ENCODE measurements at places on chromosomes 12 and 14.
A peak's percentile ranks its signal among the peaks of the same experiment; 100 is the strongest.

DNA sequence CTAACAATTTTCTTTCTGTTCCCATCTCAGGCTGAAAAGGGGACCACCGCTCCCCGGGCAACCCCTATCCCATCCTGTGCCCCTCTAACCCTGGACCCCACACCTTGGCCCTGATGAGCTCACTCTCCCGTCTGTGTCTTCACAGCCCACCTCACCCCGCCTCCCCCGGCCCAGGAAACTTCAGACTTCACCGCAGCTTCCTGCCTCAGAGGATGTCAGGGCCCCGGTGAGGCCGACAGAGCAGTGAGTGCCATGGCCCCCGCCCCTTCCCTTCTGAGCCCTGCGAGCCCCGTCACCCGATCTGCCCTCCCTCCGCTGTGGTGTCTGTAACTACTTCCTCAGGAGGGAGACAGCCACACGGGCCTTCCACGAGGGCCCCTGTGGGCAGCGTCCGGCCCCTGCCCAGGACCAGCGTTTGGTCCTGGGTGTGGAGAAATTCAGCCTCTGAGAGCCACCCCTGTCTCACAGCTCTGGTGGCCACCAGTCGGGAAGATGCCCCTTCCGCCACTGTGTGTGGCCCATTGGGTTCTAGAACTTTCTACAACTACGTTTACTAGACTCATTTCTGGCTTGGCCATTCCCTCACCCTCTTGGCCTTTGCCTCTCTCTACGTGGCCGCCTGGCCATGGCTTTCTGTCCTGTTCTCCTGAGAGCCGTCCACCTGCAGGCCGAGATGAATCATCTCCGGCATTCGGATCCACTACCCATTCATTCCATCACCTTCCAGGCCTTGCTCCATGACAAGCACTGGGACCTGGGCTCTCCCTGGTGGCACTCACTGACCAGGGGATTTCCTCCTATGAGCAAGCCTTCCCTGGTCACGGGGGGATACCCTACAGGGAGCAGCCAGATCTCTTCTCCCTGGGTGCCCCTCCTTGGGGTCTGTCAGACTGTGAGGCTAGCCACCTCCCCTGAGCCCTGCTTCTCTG, 3.4 kb downstream of the RHOF start:
- DNase-seq = peak; percentile 94

DNA sequence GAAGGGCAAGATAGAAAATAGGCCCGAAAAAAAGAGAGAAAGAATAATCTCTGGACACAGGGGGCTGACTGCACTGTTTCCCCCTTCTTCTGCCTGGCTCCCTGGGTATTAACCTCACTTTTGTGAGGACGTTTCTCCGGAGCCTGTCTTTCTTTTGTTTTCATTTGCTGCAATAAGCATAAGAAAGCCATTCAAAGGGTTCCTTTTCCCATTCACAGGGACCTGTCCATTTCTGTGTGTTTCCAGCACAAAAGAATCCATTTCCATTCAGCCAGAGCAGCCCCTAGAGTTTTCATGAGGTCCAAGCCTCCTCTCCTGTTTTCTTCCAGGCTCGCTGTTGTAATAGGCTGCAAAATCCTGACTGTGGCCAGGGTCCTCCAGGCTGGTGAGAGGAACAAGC, 16.8 kb downstream of the PLXNC1 start:
- DNase-seq = no peak

DNA sequence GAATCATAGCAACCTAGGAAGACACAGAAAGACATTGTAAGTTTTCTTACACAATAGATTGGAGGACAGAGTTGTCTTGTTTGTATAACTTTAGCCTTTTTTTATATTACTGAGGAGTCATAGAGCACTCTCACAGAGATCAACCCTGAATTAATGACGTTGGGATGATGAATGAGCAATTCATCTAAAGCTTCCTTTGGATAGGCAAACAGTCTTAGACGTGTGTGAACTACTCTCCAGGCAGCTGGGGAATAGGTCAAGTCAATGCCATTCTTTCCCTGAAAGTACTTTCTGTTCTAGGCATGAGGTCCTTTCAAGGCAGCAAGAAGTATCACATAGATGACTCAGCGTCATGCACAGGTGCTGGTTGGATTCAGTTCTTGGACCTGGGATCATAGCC, 369.1 kb upstream of the NOVA1 start:
- no peak for DNase-seq

GRCh38 chr14:59130462-59130861, 58.0 kb upstream of the DAAM1 start:
- no peak for DNase-seq

GRCh38 chr14:24475261-24475660, 32.7 kb upstream of the SDR39U1 start:
- DNase-seq = no peak

- no peak for DNase-seq
Measured at GRCh38 chr14:62307844-62308243, 545.6 kb downstream of the SNAPC1 start.

GRCh38 chr12:121468499-121468801, 68.5 kb downstream of the RNF34 start:
- DNase-seq = no peak

DNA sequence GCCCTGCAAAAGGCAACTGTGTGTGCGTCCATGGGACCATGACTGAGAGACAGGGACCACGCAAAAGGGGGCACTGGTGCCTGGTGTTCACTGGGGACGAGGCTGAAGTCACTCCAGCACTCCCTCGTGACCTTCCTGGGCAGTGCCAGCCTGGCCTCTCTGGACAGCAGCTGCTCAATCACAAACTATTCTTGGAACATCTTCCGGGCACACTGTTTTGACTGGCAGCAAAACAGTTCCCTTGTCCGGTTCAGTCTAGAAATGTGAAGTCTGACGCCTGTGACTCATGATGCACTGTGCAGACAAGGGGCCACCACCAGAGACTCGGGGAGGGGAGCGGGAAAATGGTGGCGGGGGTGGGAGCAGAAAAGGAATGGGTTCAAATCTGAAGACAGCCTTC, 20.8 kb downstream of the SNRNP35 start:
- no peak for DNase-seq

DNA sequence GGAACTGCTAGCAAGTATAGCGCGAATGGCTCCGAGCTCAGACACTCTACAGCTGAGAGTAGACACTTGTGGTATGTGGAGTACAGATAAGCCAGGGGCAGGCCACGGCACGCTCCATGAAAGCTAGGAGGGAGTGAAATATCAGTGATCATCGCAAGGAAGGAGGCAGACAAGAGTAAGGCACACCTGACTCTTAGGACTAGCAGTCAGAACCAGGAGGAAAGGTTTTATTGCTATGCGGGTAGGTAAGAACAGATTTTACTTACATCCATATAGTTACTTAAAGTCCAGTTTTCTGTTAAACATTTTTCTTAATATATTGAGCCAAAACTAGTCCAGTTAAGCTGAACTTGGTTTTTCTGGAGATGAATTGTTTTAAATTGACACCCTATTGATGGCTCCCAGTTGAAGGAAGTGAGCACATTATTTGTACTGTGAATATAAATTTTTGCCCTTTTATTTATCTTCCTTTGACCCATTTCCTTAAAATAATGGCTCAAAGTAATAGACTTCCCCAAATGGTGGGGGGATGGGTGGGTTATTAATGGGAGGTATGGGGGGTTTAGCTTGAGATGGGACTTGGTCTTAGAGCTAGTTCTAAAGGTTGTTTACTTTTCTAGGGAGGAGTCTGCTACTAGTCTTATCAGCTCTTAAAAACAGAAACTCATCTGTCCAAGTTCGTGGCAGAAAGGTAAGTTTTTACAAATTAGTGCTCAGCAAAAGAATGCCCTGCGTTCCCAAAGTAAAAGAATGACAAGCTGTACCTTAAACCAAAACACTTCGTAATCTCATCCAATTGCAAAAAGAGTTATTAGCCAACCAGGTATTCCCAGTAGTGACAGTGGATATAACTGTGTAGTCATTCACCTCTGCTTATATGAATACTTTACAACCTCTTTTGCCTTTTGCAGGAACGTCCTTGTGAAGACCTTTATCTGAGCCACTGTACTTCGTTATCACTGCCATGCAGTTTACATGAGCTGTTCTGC, 5.8 kb downstream of the HNRNPA1 start:
- DNase-seq = peak; percentile 32

Measured in activated CD4-positive, alpha-beta T cell treated with anti-CD3 and anti-CD28 coated beads, Interleukin-2, amount 50 U/mL, for 48 hours (primary cell).